ENCODE measurements at places on chromosomes 7 and 10.

- DNase-seq: peak; percentile 44
Observed at GRCh38 chr10:103661198-103661950, 167.9 kb downstream of the NEURL1 start.

DNA sequence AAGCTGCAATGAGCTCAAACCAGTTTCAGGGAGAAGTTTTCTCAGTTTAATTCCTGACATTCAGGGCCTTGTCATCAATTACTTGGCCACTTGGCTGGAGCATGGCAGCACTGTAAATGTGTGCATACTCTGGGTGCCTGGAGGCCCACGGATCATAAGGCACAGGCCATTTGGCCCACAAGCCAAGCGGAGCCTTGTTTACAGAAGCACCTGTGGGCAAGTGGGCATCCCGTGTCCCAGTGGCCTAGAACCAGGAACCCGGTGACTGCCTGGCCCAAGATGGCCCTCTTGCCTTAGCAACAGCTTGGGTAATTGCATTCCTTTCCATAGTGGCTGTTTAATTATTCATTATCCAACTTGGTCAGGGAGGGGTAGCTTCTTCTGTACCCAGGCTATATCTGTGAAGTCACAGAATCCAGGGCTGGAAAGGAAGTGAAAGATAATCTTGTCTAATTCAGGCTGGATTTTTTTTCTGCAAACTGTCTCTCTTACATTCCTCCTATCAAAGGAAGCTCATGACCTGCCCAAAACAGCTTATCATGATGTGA, 426.4 kb upstream of the ZMIZ1 start:
- no peak for DNase-seq

- DNase-seq: no peak
Observed at GRCh38 chr7:1616741-1617140, 46.9 kb upstream of the PSMG3 start.

DNA sequence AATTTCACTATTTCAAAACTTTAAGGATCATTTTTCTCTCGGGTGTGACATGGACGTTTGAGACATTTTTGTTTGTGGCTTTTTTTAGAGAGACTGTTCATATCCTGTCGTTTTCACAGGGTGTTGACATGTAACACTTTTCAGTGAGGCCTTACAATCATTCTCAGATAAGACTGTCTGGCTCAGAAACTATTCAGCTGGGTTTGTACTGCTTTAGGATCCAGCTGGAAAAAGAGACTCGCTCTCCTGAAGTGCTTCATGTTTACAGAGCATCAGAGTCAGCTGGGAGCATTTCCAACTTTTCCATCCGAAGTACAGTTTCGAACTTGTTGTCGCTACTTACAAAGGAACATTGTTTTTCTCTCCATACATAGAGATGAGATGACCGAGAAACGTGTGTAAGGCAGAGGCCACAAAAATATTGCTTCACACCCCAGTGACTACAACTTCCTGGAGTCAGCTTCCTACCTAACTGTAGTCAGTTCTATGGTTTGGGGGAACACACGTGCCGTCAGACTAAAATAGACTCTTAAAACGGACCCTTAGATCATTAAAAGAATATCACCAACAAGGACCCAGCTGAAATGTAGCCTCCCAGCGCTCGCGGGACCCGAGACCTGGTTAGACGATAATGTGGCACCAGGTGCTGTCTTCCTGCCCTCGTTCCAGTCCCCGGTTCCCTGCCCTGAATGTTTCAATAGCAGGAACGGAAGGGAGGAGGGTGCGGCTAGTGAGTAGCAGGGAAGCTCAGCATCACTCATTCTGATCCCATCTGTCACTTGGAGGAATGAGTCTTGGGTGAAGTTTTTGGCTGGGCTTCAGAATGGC, 78.0 kb downstream of the MKI67 start:
- DNase-seq: no peak

DNA sequence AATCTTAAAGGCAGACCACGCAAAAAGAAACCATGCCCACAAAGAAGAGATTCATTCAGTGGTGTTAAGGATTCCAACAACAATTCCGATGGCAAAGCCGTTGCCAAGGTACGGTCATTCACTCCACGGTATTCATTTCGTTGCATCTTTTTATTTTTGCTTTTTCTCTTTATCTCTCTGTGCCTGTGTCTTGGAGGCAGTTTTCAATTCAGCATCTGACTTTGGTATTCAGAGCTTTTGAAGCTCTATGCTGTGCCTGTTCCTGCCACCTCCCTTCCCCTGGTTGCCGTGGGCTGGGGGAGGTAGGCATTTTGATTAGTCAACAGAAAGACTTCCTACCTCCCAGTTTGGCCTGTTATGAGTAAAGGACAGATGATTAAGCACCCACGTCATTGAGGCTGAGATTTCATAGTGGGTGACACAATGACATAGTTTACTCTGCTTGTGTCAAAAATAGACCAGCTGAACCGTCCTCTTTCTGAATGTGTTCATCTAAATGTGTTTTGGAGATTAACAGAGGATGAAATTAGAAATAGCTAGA, 149.5 kb downstream of the ARID5B start:
- DNase-seq: peak; percentile 78

DNA sequence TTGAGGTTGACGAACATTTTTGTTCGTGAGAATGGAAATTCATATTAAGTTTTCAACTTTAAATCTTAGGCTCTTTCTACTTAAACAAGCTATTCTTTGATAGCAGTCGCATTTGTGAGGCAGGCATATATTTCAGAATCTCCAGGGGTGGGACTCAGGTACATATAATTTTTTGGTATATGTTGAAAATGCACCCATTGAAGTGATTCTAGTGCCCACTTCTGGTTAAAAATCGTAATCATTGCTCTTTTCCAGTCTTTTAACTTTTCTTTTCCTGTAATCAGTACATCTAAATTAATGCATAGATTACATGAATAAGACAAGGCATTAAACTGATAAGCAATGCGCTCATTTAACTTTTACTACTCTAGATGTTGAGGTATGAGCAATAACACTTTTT, 67.8 kb downstream of the ZNRF2 start:
- no peak for DNase-seq

DNA sequence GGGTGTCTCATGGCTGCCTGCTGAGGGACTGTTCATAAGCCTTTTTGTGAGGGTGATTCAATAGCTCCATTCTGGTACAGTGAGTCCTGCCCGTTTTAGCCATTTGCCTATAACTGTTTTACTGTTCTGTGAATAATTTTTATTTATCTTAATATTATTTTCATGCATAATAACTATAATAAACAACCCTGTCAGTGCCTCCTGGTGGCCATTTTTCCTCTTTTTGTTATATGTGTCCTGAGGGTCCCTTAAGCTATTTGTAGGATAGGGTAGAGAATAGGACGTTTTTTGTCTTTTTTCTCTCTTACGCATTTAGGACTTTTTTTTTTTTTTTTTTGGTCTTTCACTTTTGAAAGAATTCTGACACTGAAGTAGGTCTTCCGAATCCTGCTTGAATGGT, 2.9 kb downstream of the C1QL3 start:
- no peak for DNase-seq

DNA sequence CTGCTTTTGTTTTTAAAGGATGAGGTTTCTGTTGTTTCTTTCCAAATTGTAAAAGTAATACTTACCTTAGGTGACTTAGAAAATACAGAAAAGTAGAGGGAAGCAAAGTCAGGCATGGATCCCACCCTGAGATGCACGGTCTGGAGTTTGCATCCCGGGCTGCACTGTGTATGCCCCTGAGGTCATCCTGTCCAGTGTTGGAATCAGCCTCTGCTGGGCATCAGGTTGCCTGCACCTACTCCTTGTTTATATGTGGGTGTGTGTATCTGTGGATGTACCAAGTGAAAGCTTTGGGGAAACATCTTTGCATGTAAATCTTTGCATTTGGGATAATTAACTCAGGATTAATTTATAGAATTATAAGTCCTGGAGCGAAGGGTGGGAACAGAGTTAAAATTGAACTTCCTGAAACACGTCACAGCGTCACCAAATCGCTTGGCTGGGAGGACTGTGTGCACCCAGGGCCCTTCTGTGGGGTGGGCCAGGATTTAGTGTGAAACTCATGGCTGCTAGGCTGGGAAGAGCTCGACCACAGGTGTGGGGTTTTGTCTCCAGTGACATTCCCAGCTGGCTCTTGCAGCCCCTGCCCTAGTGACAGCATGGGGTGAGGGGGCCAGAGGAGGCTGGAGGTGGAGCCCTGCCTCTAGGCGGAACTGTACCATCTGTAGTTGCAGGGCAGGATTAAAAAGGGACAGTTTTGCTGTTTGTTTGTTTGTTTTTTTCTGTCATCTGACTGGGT, 27.9 kb downstream of the GTF2IRD1 start:
- DNase-seq: no peak

DNA sequence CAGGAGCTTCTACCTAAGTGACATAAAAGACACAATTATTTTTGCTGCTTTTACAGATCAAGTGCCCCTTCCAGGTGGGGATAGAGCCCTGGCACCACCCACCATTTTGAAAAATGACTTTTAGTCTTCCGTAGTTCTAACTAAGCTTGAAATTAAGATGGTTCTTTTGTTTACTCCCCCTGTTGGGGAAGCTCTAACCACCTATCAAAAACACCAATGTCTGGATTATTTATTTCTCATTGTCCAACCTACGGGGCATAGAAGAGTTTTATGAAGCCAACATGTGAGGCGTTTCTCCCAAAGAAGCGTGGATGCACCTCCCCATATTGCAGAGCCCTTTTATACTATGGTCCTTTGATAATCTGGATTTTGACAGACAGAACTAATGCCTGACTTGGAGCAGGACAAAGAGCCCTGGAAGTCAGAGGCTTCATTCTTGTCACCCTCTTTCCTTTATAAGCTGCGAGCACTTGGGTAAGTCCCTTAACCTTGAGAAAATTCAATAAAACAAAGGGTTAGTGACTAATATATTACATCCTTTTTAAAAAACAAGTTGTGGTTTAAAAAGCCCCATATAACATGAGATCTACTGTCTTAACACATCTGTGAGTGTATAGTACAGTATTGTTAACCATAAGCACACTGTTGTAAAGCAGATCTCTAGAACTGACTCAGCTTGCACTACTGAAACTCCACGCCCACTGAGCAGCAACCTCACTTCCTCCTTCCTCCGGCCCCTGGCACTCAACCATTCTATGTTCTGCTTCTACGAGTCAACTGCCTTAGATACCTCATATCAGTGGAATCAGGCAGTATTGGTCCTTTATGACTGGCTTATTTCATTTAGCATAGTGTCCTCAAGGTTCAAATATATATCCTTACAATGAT, 67.5 kb downstream of the ATXN7L1 start:
- peak; percentile 81 for DNase-seq

DNA sequence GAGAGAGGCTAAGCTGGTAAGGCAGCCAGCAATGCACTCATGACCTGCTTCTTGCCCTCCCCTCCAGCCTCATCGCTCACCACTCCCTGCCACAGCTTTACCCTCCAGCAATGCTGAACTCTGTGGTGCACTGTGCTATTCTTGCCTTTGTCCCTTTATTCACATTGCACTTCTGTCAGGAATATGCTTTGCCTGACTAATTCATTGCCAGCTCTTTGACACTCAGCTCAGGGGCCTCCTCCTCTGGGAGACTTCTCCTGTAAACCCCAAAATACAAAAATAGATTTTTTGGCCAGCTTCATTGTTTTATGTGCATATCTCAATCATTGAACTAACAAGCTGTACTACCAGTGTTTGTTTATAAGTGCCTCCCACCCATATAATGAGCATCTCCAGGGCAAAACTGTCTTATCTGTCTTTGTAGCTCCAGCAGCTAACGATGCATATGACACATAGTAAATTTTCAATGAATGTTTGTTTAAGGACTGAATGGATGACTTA, 8.2 kb downstream of the CNNM1 start:
- no peak for DNase-seq

GRCh38 chr7:132381742-132382472, 194.4 kb downstream of the PLXNA4 start:
- DNase-seq: no peak

- no peak for DNase-seq
Observed at GRCh38 chr7:35604595-35604994, 90.3 kb downstream of the HERPUD2 start.

GRCh38 chr10:97371696-97372095, 29.4 kb downstream of the RRP12 start:
- DNase-seq: no peak

DNA sequence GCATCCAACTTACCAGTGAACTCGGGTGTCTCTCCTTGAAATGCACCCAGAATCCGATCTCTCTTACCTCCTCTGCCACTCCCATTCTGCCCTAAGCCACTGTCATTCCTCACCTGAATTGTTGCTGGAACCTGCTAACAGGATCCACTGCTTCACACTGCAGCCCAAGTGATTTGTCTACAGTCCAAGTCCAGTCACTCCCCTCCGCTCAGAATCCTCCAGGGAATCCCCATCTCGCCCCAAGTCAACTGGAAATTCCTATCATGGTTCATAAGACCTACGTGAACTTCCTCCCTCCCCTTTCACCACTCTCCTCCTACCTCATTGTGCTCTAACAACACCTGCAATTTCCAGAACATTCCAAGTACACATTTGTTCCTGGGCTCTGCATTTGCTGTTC, 91.3 kb downstream of the SCRN1 start:
- no peak for DNase-seq

DNA sequence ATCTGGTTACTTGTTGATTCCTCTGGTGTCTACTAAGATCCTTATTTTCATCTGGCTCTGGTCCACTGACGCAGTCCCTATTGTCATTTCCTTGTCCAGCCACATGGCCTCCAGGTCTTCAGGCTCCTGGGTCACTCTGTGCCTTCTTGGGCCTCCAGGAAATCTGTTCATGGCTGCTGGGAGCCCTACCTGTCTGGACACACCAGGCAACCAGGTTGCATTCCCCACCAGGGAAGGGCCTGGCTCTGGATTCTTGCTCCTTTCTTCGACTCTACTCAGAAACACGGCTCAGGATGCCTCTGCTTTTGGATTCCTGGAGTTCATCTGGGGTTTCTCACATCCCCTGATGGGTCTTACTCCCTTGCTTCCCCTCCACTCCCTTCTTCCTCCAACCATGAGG, 8.0 kb upstream of the PPIF start:
- no peak for DNase-seq

DNA sequence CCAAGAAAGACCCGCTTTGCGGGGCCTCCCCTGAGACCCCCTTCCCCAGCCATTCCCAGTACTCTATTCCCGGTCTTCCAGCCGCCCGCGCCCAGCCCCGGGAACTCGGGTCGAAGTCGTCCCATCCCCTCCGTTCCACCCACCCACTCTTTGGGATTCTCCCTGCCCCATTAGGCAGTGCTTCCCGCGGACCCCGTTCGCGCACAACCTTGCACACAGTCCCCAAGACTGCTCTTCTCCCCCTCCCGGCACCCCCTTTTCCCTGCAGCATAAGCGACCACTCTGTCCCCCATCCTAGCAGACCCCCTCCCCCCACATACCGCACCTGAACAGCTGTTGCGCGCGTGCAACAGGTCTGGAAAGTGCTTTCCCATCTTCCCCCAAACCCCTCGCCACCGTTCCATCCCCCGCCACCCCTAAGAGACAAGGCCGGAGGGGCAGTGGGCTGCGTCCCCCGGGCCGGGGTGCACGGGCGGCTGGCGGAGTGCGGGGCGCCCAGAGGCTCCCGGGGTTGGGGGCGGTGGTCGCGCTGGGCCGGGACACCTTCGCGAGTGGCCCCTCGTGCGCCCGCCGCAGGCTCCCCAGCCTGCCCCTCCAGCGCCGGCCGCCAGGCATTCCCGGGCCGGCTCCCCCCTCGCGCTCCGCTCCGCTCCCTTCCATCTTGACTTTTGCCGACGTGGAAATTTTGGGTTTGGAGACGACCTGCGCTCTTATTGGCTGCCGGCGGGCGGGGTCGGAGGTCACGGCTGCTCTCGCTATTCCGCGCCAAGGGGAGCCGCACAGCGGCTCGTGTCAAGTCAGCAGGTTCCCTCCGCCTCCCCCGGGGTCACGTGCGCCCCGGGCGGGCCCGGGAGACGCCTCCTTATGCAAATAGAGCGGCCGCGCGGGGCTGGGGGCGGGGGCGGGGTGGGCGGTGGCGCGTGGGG, 201.2 kb upstream of the NFE2L3 start:
- DNase-seq: peak; percentile 80

GRCh38 chr10:70832221-70832620, 16.5 kb downstream of the SGPL1 start:
- DNase-seq: no peak

Measured in CD8-positive, alpha-beta T cell (primary cell).